ENCODE measurements at places on chromosomes 4 and X.

- no peak for DNase-seq
Measured at GRCh38 chrX:98357146-98357545, 1473.4 kb downstream of the RPA4 start.

GRCh38 chr4:8886612-8887406 is 15.2 kb upstream of the HMX1 start:
- DNase-seq, result no peak

DNA sequence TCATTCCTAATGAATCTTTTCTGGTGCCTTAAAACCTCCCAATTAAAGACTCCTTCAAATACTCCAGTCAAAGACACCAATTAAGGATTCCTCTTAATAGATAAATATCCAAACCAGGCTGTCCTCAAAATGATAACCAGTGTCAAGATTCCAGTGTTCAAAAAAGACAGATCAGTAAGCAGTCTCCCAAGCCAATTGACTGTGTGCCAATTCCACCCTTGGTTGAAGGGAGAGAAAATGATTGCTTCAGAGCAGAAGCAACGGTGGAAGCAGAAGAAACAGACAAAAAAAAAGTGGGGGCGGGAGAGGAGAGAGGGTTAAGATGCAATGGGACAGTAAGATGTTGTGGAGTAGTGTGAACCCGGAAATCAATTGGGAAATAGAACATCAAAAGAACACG is 216.0 kb upstream of the FTHL17 start:
- DNase-seq, result no peak

- peak; percentile 27 for DNase-seq
Measured at GRCh38 chrX:134545510-134545909, 85.5 kb downstream of the HPRT1 start.

DNA sequence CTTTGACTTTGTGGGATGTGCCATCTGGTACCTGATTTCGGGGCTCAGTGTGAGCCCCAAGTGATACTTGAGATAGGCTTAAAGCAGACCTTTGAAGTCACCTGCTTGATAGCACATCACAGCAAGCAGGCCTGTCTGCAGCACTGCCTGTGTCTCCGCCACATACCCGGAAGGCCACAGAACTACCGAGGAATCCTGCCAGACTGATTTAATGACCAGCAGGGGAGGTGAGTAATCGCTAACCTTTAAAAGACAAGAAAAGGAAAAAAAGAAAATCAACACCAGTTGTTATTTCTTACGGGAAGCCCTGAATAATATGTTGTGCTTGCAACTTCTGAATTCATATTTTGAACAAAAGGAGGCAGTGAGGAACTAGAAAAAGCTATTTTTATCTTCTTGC is 6.8 kb downstream of the PTCHD1 start:
- no peak for DNase-seq

- DNase-seq, result peak; percentile 32
Measured at GRCh38 chrX:67546496-67547423, 2.9 kb downstream of the AR start.

- peak; percentile 62 for DNase-seq
Measured at GRCh38 chr4:6658597-6659075, 18.2 kb downstream of the MRFAP1 start.

DNA sequence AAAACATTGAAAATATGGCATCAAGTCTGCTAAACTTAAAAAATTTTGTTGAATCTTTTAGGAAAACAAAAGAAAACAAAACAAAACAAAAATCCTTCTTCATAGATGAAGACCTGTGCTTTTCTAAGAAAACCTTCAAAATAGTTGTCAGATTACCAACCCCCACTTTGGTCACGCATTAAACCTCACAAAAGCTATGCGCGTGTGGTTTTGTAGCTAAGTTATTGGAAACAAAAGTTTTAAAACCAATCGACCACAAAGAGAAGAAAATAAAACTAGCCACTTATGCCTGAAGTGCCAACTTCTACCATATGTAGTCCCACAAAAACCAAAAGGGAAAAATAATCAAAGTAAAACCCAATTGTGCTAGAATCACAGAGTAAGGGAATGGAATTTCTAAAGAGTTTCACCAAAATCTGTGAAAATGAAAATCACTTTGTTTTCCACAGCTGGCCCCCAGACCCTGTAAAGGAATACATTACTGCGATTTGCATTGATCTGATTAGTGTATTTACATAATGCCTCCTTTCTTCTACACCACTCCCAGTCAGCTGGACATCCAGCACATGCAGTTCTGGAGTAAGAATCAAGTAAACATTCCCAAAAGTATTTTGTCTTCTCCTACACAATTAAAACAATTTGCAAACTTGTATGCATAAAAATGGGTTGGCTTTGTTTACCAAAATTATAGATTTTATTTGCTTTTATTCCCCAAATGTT is 330.1 kb upstream of the DKK2 start:
- DNase-seq, result no peak

GRCh38 chrX:5117816-5118215 is 1110.9 kb downstream of the NLGN4X start:
- peak; percentile 1 for DNase-seq

DNA sequence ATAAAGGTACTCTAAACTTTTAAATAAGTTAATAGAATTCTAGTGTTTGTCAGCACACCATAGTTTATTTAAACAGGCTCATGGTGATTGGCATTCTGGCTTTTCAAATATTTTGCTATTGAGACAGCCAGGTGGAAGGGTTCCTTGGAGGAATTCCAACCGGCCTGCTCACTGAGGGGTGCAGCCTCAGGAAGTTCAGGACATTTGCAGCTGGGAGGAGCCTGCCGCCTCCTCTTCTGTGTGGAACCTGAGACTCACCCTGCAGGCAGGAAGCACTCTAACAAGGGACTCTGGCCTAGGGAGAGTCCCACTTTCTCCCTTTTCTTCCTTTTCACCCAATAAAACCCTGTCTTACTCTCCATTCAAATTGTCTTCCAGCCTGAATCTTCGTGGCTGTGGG is 1328.0 kb downstream of the FSTL5 start:
- DNase-seq, result no peak

All from eye (tissue), 1 donor.